ENCODE measurements at places on chromosomes 11 and 22.

DNA sequence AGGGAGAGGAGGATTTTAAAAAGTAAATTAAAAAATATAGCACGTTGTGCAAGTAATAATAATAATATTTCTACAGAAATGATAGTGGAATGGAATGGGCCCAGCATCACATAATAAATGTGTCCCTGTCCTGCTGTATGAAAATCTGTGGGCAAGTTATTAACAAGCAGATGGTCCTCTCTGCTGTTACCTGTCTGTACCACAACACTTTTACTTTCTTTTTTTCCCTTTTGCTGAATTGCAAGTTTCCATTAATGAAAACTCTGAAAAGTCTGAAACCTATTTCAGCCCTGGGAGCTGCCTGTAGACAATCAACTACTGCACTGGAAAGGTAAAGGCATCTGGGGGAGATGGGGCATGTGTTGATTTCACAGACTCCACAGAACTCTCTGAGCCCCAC is 937.1 kb downstream of the OPCML start:
- DNase-seq = no peak

DNA sequence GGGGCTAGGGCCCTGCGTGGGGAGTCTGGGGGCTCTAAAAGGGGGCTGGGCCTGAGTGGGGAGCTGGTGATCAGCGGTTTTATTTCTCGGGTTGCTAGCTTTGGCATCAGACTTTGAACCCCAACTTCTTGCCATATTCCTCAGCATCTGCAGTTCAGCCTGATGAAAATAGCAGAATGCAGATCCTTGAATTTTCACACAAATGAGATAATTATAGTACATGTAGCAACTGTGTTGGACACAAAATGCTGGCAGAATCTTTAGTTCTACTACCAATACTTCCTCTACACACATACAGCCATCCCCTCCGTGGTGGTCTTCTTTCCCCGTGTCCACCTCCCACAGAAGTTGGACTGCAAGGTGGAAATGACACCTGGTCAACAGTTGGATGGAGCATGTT is 1.5 kb downstream of the ZC3H7B start:
- DNase-seq = no peak

DNA sequence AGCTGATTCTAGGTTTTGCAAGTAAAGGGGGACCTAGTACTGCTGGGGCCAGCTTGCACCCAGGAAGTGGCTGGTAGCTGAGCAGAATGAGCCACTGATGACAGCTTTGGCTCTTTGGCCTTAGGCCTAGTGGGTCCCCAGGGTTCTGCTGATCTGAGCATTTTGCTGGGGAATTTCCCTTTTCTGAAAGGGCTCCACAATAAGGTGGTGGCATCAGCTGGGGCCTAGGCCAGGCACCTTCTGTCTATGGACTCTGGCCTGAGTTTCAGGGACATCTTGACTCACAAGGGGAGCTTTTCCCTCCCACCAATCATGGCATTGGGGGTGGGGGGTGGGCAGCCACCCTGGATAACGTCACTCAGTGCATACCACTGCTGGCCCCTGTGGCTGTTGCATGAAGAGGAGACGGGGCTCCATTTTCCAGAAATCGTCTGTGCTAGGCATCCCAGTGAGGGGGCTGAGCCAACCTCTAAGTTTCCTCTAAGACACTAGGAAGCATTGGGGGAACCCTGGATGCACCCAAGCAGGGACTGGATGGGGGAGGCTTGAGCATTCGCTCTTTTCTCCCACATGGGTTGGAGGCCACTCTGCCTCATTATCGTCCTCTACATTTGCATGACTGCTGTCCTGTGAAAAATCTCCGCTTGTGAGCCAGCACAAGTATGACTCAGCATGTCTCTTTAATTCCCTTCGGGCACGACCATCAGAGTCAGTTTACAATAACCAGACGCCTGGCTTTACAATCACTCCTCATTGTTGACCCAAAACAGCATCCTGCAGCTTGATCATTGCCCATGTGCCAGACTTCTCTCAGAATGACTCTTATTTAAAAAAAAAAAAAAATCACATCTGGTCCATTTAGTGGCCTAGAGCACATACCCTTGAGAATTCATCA is 145.0 kb upstream of the THY1 start:
- DNase-seq = peak; percentile 59

GRCh38 chr11:105622016-105622415 is 12.1 kb downstream of the GRIA4 start:
- DNase-seq = no peak

GRCh38 chr11:774873-775592 is 2.3 kb downstream of the GATD1 start:
- DNase-seq = no peak

- no peak for DNase-seq
Measured at GRCh38 chr22:50583294-50583861, 729 bp upstream of the CHKB start.

- no peak for DNase-seq
Measured at GRCh38 chr11:94649964-94650623, 82.9 kb downstream of the PIWIL4 start.

DNA sequence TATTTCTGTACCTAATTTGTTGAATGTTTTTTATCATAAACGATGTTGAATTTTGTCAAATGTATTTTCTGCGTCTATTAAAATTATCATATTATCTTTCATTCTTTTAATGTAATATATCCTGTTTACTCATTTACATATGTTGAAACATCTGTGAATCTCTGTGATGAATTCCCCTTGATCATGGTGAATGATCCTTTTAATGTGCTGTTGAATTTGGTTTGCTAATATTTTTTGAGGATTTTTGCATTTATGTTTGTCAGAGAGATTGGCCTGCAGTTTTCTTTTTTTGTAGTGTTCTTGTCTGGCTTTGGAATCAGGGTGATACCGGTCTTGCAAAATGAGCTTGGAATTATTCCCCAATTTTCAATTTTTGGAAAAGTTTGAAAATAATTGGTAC is 569.3 kb upstream of the CCDC179 start:
- DNase-seq = no peak

DNA sequence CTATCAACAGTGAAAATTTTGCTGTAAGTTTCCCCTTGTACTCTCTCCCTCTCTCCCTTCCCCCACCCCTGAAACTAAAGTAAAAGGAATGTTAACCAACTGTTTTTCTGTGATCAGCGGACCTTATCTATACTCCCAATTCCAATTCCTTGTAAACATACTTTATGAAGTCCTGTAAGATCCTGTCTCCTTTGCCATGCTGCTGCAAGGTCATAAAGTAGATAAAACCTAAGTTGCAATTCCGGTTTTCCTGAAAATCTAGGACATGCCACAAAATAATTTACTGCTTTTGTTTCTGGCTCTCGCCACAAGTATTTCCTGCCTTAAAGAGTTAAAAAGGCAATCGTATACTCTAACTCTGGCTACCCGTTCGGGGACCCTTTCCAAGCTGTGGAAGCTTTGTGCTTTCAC is 1469.0 kb downstream of the LRRC4C start:
- DNase-seq = no peak

- no peak for DNase-seq
Measured at GRCh38 chr22:35660291-35661127, 12.3 kb downstream of the APOL6 start.

DNA sequence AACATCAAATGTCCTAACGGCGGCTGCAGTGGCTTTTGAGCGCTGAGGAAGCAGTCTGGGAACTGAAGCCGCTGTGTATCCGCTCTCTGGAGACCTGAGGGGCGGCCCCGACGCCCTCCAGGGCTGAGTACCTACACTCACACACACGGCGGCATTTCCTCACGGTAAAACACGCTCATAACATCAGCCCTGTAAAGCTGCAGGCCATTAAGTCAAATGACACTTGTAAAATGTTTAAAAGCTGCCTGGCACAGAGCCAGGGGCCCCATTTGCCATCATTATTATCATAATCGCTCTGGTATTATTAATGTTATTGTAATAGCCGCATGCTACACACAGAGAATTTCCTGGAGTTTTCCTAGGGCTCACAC is 5.1 kb downstream of the CARS1 start:
- no peak for DNase-seq

- no peak for DNase-seq
Measured at GRCh38 chr11:33187998-33188722, 26.9 kb upstream of the CSTF3 start.

- peak; percentile 9 for DNase-seq
Measured at GRCh38 chr11:133082841-133083488, 449.3 kb downstream of the OPCML start.

- no peak for DNase-seq
Measured at GRCh38 chr22:16559056-16559955, 33.3 kb downstream of the CCT8L2 start.

GRCh38 chr11:111735262-111736116 is 30.7 kb downstream of the PPP2R1B start:
- DNase-seq = peak; percentile 99

DNA sequence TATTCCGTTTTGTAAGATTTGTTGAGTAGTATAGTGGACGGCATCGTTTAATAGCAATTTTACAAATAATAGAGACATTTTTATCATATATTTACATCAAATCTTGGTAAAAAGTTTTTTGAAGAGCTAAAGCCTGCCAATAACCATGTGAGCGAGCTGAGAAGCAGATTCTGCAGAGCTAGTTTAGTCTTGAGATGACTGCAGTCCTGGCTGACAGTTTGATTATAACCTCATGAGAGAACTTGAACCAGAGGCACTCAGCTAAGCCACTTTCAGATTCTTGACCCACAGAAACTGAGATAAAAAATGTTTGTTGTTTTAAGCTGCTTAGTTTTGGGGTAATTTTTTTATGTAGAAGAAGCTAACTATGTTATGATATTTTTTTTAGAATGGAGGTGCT is 78.9 kb downstream of the PDE3B start:
- no peak for DNase-seq

GRCh38 chr22:49533886-49534285 is 293.8 kb downstream of the BRD1 start:
- DNase-seq = no peak

GRCh38 chr11:4466871-4467442 is 15.5 kb upstream of the OR52K1 start:
- DNase-seq = no peak

- no peak for DNase-seq
Measured at GRCh38 chr11:831118-831864, 1.5 kb upstream of the CD151 start.

- DNase-seq = no peak
Measured at GRCh38 chr11:12205330-12205729, 94.9 kb downstream of the MICAL2 start.

- no peak for DNase-seq
Measured at GRCh38 chr11:76229690-76230240, 23.5 kb upstream of the WNT11 start.

GRCh38 chr11:75150879-75151278 is at the start of gene SLCO2B1:
TSS of gene SLCO2B1 (plus strand) at chr11:75151107. CDS start at chr11:75151382, 275 bp downstream.
- no peak for DNase-seq

DNA sequence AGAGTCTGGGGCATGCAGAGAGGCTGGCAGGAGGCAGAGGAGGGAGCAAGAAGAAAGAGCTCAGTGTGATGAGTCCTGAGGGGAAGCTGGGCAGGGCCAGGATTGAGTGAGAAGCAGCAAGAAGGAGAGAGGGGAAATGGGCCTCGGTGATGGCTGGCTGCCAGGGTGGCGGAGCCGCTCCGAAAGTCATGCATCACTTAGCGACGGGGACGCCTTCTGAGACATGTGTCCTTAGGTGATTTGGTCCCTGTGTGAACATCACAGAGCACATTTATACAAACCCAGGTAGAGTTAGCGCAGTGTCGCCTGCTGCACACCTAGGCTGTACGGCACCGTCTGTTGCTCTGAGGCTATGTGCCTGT is 15.1 kb downstream of the TBC1D22A start:
- no peak for DNase-seq

GRCh38 chr11:75907906-75908527 is 93.0 kb downstream of the UVRAG start:
- DNase-seq = no peak

GRCh38 chr22:30773919-30774318 is 79.2 kb downstream of the OSBP2 start:
- DNase-seq = no peak

- no peak for DNase-seq
Measured at GRCh38 chr22:17655289-17655688, 16.7 kb downstream of the BCL2L13 start.

DNA sequence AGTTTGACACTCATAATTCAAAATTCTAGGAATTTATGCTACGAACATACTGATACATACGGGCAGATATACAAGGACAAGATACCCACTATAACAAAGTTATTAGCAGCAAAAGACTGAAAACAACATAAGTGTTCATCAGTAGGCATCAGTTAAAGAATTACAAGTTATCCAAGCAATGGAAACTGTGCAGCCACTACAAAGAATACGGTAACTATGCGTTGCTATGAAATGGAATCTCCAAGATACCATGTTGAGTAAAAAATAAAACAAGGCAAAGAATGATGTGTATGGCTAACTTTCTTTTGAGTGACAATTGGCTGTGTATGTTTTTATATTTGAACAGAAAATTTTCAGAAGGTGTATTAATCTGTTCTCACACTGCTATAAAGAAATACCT is 151.7 kb downstream of the ADAMTS15 start:
- DNase-seq = no peak

- no peak for DNase-seq
Measured at GRCh38 chr22:38223289-38223960, 21.6 kb downstream of the MAFF start.

DNA sequence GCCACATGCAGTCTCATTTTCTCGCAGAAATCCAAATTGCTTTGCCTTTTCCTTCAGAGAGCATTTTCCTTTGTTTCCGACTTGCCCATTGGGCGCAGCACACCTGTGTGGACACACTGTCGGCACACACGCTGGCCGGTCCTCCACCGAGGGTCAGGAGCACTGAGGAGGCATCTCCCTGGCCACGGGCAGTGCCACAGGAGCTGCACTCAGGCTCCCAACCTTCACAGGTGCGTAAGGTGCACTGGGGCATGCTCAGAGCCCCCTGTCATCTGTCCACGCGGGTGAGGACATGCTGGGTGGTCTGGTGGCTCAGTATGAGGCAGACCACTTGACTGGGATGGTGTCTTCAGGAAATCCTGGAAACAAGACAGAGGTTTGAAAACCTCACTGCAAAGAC is 779.1 kb downstream of the BRD1 start:
- no peak for DNase-seq

DNA sequence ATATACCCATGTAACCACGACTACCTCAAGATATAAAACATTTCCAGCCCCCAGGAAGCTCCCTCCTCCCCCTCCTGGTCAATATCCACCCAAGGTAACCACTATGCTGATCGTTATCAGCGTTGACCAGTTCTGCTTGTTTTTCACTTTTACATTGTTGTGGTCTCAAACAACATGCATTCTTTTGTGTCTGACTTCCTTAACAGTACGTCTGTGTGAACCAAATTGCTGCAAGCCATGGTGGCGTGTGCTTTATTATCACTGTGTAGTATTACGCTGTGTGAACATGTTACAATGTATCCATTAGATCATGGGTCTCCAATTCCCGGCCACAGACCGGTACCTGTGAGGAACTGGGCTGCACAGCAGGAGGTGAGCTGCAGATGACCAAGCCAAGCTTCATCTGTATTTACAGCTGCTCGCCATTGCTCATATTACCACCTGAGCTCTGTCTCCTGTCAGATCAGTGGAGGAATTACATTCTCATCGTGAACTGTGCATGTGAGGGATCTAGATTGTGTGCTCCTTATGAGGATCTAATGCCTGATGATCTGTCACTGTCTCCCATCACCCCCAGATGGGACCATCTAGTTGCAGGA is 15.5 kb upstream of the GRK3 start:
- DNase-seq = no peak

GRCh38 chr11:69860244-69860643 is 41.0 kb upstream of the FGF3 start:
- DNase-seq = no peak

GRCh38 chr22:23387827-23388516 is 192.1 kb downstream of the IGLL1 start:
- DNase-seq = no peak

All from fibroblast of the conjunctiva (primary cell).